Kidney (tissue), 22 donors: ENCODE measurements at places on chromosomes 12 and 14. TPM values are rescaled to one million over a fixed set of nuclear protein-coding genes. Genes with fewer than 3 reads are reported as not detected.

- no peak for DNase-seq
These were observed 46.7 kb downstream of the TGFB3 start for GRCh38 chr14:75934998-75935628.

Gene CCDC196
- not detected for total RNA-seq

Gene DENND5B
- total RNA-seq: 14.1 TPM

DNA sequence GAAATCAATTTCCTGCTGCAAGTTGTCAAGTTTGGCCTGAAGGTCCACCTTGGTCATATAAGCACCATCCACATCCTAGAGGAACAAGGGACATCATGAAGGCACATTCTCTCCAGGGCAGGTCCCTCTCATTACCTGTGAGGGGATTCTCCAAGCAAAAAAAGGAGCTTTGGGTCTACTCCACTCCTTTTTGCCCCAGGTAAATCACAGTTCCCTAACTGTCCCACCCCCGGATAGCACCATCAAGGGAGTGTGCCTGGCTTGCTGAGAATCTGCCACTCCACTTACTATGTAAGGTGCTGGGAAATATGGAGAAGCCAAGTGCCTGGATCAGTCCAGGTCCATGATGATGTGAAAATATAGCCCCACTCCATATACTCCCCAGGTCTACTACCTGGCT is 2.5 kb downstream of the KRT1 start:
- no peak for DNase-seq

Gene PPP1CC
- total RNA-seq: 82.3 TPM

- no peak for DNase-seq
These were observed 285.9 kb upstream of the TMPO start for GRCh38 chr12:98229540-98229924.

DNA sequence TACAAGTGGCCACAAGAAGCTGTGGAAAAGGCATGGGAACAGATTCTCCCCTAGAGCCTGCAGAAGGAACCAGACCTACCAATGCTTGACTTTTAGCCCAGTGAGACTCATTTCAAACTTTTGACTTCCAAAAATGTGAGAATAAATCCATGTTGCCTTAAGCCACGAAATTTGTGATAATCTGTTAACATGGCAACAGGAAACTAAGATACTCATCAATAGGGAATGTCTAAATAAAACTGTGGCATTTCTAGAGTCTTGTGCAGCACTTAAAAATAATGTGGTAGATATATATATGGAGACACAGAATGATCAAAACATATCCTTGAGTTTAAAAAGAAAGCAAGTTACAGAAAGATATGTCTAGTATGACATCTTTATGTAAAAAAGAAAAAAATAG is 12.0 kb downstream of the HECTD4 start:
- DNase-seq: no peak

- DNase-seq: peak; percentile 86
These were observed 823 bp downstream of the RNF10 start for GRCh38 chr12:120534703-120535655.

Gene TNFRSF1A
- 186 TPM for total RNA-seq

DNA sequence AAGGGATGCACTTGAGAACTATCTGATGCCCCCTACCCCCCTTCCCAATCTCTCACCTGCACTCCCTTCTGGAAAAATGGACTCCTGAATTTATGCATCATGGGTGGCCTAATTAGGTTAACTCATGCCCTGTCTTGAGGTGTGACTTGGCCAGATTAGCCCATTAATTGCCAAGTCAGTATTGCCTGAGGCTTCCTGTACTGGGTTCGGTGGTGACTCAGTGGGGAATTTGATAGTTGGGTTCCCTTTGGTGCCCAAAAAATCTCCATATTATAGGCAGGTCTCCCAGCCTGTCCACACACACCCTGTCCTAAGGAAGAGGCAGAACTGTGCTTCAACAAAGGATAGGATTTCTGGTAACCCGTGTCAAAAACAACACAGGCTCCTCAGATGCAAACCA is 146.1 kb downstream of the CHST11 start:
- DNase-seq: no peak

- no peak for DNase-seq
These were observed 96.9 kb downstream of the EML5 start for GRCh38 chr14:88695870-88696269.

GRCh38 chr14:52790756-52791222 is 618 bp downstream of the GNPNAT1 start:
- DNase-seq: no peak
